ENCODE measurements at places on chromosomes 6 and 20. TPM values are rescaled to one million over a fixed set of nuclear protein-coding genes. Genes with fewer than 3 reads are reported as not detected.

DNA sequence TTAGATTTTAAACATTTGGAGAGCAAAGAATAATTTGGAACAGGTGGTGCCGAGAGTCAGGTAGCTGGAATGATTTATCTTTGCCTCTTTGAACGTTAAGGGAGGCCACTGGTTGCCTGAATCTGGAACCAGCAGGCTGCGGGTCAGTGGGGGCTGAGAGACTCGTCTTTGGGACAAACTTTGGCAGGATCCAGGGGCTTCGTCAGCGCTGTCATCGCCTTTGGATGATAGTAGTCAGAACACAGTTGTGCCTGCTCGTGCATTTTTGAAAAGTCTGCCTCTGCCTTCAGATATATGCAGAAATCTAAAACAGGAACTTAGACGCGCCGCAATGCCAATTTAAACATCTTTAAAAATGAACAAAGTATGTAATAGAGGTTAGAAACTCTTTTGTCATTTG is 5.0 kb downstream of the EYA2 start:
- H3K27ac ChIP-seq, result no peak overlapping the region
- H3K36me3 ChIP-seq, result no peaks in the 10 kb centered on the region
- H3K4me1 ChIP-seq, result no peaks in the 10 kb centered on the region
- DNase-seq, result no peak

DNA sequence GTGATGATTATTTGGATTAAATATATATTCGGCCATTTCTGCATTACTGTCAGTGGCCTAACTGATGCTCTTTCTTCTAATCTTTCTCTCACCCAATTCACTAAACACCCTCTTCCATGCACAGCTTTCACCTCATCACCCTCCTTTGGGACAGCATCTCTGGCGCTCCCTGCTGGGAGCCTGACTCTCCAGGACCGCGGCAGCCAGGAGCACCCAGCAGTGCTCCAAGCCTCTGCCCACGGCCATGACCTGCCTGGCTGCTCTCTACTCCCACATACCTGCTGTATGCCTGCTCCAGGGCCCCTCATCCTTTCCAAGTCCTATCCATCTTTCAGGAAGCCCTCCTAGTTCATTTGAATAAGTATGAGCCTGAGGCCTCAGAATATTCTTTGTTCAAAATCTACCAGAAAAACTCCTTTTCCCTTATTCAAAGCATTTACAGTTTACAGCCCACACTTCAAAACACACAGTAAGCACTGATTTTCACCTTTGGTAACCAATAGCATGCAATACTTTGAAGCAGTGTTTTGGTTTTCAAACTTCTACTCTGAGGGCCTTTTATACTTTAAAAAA is 15.2 kb downstream of the CTCFL start:
- peaks cover 13% of the 10 kb centered on the region for H3K27me3 ChIP-seq
- no peak overlapping the region for H3K27ac ChIP-seq
- no peak overlapping the region for H3K4me3 ChIP-seq
- H3K36me3 ChIP-seq, result no peaks in the 10 kb centered on the region
- H3K4me1 ChIP-seq, result no peaks in the 10 kb centered on the region

The FAM209A gene
- 0.59 TPM for total RNA-seq

DNA sequence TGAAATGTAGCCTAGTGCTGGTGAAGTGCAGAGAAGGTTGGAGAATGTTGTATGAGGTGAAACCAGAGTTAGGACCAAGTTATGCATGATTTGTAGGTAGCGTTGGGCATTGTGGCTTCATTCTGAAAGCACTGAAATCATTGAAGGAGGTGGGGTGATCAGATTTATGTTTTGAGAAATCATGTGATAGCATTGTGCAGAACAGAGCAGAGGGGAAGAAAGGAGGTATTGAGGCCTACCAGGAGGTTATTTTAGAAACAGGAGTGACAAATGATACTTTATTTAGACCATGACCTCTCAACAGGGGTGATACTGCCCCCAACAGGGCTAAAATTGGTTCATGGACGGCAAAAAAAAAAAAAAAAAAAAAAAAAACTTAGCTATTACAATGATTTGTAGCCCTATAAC is 15.6 kb upstream of the HMGN3 start:
- no peak overlapping the region for H3K4me3 ChIP-seq
- DNase-seq, result no peak
- no peak overlapping the region for H3K27ac ChIP-seq
- H3K36me3 ChIP-seq, result no peaks in the 10 kb centered on the region

The NKX2-4 gene
- total RNA-seq, result not detected

The SIRPD gene
- not detected for total RNA-seq

- no peak overlapping the region for H3K4me3 ChIP-seq
- peaks cover 42% of the 10 kb centered on the region for H3K36me3 ChIP-seq
- H3K27me3 ChIP-seq, result no peaks in the 10 kb centered on the region
- DNase-seq, result no peak
- H3K4me1 ChIP-seq, result peaks cover 89% of the 10 kb centered on the region
Measured at GRCh38 chr6:111782192-111782809, 91.0 kb downstream of the FYN start.

- no peaks in the 10 kb centered on the region for H3K27me3 ChIP-seq
- H3K4me3 ChIP-seq, result no peak overlapping the region
- H3K36me3 ChIP-seq, result no peaks in the 10 kb centered on the region
- H3K27ac ChIP-seq, result no peak overlapping the region
- peaks cover 18% of the 10 kb centered on the region for H3K4me1 ChIP-seq
- no peak for DNase-seq
Measured at GRCh38 chr6:20334962-20335361, 66.7 kb upstream of the E2F3 start.

GRCh38 chr20:51591871-51592270 is 49.4 kb upstream of the NFATC2 start:
- DNase-seq, result no peak
- peaks cover 26% of the 10 kb centered on the region for H3K4me1 ChIP-seq
- no peak overlapping the region for H3K4me3 ChIP-seq
- H3K36me3 ChIP-seq, result no peaks in the 10 kb centered on the region

DNA sequence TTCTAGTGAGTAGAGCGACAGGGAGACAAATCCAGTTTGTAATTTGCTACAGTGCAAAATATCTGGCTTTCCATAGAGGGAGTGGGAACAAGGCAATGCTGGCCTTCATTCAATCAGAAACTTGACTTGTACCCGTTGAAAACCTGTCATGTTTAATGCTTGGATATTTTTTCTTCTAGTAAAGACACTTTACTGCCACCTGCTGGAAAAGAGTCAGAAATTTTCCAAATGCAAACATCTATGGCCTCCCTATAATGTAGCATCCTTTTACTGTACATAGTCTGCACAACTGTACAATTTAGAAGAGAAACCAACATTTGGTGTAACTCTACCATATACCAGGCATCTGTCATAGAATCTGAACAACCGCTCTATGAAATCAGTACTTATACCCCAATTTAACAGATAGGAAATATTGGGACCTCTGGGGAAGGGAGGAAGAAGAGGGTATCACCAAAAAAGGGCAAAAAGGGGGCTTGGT is 16.7 kb upstream of the TBC1D20 start:
- no peaks in the 10 kb centered on the region for H3K27me3 ChIP-seq
- DNase-seq, result no peak
- H3K36me3 ChIP-seq, result peaks cover 11% of the 10 kb centered on the region
- no peak overlapping the region for H3K27ac ChIP-seq
- peaks cover 12% of the 10 kb centered on the region for H3K4me1 ChIP-seq

The TMEM74B gene
- 1.3 TPM for total RNA-seq

DNA sequence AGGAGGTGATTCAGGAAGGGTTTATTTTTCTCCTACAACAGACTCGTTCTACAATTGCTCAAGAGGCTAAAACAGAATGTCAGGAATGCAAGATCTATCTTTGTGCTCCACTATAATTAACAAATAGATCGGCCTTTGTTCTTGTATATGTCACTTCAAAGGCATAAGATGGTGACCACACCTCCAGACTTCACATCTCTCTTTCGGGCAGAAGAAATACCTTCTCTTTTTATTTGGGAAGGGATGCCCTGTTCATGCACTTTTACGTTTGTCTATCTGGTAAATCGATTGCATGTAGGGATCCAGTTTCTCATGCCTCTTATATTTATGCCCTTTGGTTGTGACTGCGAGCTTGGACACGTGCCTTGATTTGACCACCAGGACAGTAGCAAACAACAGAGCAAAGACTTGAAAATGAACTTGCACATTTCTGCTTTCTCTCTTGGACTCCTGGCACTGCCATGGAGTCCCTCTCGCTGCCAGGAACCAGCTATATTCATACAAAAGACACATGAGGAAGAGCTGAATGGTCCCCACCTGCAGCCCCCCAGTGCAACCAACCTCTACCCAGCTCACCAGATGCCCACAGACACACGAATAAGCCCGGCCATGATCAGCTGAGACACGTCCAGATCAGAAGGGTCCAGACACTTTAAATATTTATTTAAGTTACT is 219.8 kb upstream of the STXBP5 start:
- H3K4me1 ChIP-seq, result no peaks in the 10 kb centered on the region
- H3K27ac ChIP-seq, result no peak overlapping the region
- no peak for DNase-seq
- H3K36me3 ChIP-seq, result no peaks in the 10 kb centered on the region
- H3K4me3 ChIP-seq, result no peak overlapping the region
- no peaks in the 10 kb centered on the region for H3K27me3 ChIP-seq

DNA sequence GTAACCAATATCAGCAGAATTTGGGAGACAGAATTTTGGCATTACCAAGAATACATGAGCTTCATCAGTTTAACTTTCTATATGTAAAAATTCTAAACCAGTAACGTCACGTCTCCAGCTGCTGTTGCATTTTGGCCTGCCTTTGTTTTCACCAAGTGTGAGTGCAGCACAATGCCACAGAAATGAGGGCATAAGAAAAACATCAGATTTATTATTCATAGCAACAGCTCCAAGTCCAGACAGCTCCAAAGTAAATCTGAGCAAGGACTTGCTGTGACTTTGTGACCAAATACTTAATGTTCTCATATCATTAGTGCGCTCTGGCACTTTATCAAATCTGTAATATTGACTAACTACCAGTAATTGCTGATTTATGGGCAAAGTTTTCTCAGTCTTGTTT is 11.0 kb upstream of the FBXL4 start:
- H3K27me3 ChIP-seq, result peaks cover 5% of the 10 kb centered on the region
- no peak for DNase-seq
- no peak overlapping the region for H3K4me3 ChIP-seq
- no peak overlapping the region for H3K27ac ChIP-seq

GRCh38 chr20:63290677-63291472 is 2.1 kb upstream of the COL20A1 start:
- H3K27me3 ChIP-seq, result peaks cover 5% of the 10 kb centered on the region
- H3K36me3 ChIP-seq, result peaks cover 8% of the 10 kb centered on the region
- H3K4me3 ChIP-seq, result no peak overlapping the region
- peaks cover 9% of the 10 kb centered on the region for H3K4me1 ChIP-seq
- H3K27ac ChIP-seq, result no peak overlapping the region

- H3K27me3 ChIP-seq, result peaks cover under 1% of the 10 kb centered on the region
- DNase-seq, result no peak
- H3K27ac ChIP-seq, result no peak overlapping the region
Measured at GRCh38 chr6:82781620-82782204, 283.9 kb downstream of the UBE3D start.

GRCh38 chr6:162217058-162217457 is 510.5 kb downstream of the PRKN start:
- no peaks in the 10 kb centered on the region for H3K27me3 ChIP-seq
- no peaks in the 10 kb centered on the region for H3K36me3 ChIP-seq
- no peak for DNase-seq
- H3K4me1 ChIP-seq, result no peaks in the 10 kb centered on the region
- H3K27ac ChIP-seq, result no peak overlapping the region
- H3K4me3 ChIP-seq, result no peak overlapping the region

DNA sequence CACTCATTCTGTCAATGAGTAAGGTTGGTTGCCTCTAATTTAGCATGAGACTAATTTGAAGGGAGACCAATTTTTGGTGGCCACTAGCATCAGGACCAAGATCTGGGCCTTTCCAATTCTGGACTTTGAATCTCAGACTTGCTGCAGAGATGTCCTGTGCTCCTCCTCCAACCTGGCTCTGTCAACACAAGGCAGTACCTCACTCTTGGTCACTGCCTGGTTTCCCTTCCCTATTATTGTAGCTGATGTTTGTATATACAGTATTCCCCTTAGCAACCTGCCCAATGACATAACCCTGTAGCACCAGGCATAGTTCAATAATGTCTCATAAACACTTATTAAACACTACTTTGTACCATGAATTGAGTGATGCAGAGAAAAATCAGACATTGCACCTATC is 50.4 kb downstream of the UNC5CL start:
- peaks cover 17% of the 10 kb centered on the region for H3K27me3 ChIP-seq
- H3K4me1 ChIP-seq, result no peaks in the 10 kb centered on the region
- H3K27ac ChIP-seq, result no peak overlapping the region
- no peaks in the 10 kb centered on the region for H3K36me3 ChIP-seq

DNA sequence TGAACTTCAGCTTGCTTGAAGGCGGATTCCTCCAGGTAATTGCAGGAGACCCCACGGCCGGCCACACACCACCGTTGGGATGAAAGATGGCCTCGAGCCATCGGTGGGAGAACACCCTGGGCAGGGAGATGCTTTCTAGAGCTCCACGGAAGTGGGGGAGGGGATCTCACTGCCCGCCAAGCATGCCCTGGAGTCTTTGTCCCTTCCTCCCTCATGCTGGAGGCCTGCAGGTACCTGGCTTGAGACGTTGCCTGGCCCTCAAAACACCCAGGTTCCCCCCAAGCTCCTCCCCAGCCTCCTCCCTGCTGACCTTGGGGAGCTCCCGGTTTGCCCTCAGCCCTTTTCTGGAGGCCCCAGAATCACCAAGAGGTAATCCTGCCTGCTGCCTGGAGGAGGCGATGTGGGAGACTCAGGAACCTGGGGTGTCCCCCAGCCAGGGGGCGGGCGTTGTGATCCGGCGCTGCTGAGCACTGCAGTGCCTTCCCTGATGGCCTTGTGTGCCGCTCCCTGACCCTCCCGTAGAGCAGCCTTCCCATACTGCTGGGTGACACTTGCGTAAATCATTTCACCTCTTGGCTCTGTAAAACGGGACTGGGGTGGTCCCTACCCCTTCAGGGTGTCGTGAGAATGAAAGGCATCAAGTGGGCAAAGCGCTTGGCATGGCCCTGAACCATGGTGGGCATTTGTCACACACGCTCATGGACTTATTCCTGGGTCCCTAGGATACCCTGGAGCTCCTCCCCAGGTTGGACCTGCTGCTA is 91.4 kb downstream of the CEBPB start:
- no peaks in the 10 kb centered on the region for H3K36me3 ChIP-seq
- peaks cover 4% of the 10 kb centered on the region for H3K27me3 ChIP-seq
- peak; percentile 40 for DNase-seq

- H3K27ac ChIP-seq, result no peak overlapping the region
- no peaks in the 10 kb centered on the region for H3K36me3 ChIP-seq
- no peak for DNase-seq
- H3K4me1 ChIP-seq, result no peaks in the 10 kb centered on the region
- H3K4me3 ChIP-seq, result no peak overlapping the region
- H3K27me3 ChIP-seq, result no peaks in the 10 kb centered on the region
Measured at GRCh38 chr6:56378966-56379585, 131.7 kb upstream of the COL21A1 start.

DNA sequence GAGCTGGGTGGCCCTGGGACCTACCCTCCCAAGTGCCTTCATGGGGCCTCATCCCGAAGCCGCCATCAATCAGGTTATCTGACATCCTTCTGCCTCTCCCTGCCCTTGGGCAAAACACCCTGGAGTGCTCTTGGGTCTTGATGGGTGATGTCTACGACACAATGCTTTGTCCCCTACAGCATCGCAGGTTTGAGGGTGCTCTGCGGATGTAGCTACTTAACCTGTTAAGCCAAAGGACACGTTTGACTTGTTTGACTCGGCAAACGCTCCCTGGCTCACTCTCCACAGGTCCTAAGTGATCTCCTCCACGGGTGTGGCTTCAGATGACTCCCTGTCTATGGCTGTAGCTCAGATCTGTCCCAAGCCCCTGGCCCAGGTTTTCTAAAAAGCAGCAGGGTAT is 35.6 kb downstream of the TBC1D7 start:
- H3K4me1 ChIP-seq, result no peaks in the 10 kb centered on the region
- H3K27me3 ChIP-seq, result no peaks in the 10 kb centered on the region
- DNase-seq, result no peak
- peaks cover 51% of the 10 kb centered on the region for H3K36me3 ChIP-seq
